Uterus (tissue), 4 donors: ENCODE measurements at places on chromosomes 1 and 21. TPM values are rescaled to one million over a fixed set of nuclear protein-coding genes. Genes with fewer than 3 reads are reported as not detected.
A peak's percentile ranks its signal among the peaks of the same experiment; 100 is the strongest.

GRCh38 chr1:231091831-231092301 is 51.8 kb upstream of the FAM89A start:
- DNase-seq = no peak

Gene DR1
- total RNA-seq = 50.2 TPM

DNA sequence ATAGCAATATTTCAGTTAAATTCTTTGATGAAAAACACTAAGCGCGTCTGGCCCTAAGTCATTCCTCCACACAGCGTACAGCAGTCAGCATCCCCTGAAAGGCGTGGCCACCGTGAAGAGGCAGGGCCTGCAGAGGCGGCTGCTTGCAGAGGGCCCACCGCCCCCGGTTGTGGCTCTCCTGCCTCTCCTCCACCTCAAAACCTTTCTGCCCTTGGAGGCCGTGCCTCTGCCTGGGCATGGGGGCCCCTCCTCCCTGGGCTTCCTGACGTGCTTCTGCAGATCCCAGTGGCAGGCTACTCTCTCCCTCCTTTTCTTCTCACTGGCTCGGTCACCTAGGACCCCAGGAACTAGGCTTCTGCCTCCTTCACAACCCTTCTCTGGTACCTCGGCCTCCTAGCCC is 16.2 kb downstream of the CLSTN1 start:
- DNase-seq = no peak

DNA sequence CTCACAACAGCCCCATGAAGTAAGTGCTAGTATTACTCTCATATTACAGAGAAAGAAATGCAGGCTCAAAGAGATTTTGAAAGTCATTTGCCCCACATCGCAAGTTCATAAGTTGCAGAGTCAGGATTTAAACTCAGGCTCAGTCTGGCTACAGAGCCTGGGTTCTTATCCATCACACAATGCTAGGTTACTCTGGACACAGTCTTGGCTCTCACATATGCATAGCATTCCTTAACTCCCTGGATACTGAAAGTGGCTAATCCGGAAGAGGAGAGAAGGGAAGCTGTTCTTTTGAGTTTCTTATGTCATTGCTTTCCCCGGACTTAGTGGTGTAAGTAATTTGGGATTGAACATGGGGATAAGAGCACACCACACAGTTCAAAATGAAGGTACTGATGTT is 357.4 kb upstream of the PLXNA2 start:
- DNase-seq = no peak

Gene SLC44A5
- total RNA-seq = 1.6 TPM

Gene GBP6
- total RNA-seq = not detected

GRCh38 chr21:16377857-16378256 is 648.1 kb downstream of the USP25 start:
- no peak for DNase-seq

Gene LCE1F
- not detected for total RNA-seq

Gene C1orf116
- 0.62 TPM for total RNA-seq

- DNase-seq = no peak
Measured at GRCh38 chr1:178126741-178127185, 32.9 kb downstream of the RASAL2 start.

Gene MFSD2A
- 16.2 TPM for total RNA-seq

DNA sequence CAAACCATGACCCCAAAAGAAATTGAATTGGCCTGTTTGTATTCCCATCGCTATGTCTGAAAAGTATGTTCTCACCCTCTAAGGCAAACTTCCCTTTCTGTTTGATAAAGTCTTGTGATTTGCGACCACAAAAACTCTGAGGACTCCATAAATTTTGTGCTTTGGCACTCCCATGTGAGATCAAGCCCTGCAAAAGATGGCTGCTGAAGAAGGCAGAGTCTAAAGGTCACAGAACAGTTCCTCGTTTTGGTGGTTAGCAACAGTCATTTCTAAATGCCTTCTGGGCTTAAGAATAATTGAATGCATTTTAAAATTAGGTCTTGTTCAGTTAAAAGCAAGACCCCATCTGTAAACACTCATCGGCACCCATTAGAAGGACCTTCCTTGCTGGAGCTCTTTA is 441.6 kb downstream of the OMA1 start:
- DNase-seq = no peak

DNA sequence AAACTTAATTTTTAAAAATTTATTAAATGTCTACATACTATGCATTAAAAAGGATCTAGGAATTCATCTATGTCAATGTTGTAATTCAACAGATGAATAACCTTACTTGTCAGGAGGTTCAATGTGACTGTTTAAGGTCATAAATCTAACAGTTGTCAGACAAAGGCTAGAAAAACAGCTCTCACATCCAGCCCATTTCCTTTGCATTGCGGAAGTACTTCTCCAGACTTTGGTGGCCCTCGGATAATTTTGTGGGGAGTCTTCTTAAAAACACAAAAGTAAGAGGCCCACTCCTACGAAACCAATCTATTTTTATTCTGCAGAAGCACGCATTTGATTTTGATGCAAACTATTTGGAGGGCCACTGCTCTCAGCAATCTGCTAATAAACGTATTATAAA is 122.6 kb upstream of the CHRM3 start:
- no peak for DNase-seq

DNA sequence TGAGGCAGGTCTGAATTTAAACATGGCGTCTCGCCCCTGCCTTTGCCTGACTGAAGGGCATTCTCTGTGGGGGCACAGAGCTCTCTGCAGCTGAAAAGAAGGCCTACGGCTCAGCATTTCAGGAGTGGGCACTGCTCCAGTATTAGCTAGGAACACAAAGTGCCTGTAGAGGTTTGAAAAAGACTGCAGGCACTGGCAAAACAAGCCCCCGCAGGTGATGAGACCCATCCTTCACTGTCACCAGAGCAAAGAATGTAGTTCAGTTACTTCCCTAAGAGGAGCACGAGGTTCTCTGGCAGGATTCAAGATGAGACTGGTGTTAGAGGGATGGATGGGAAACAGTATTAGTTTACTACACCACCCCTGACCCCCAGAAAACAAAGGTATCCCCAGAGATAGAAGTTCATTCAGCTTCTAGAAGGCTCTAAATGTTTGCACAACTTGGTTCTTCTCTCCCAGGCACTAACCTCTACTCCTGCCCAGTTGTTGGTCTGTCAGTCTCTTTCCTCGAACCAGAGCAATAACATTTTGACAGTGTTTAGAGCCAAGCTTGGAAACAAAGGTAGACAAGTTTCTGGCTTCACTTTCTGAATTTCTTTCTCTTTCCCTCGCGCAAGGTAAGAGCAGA is 101.9 kb upstream of the KCNE2 start:
- peak; percentile 14 for DNase-seq

- DNase-seq = no peak
Measured at GRCh38 chr1:109379422-109379821, 18.3 kb downstream of the SORT1 start.

Gene RAB13
- 43.5 TPM for total RNA-seq

GRCh38 chr21:36999131-36999898 is 7.2 kb upstream of the RIPPLY3 start:
- DNase-seq = no peak

Gene TCHHL1
- not detected for total RNA-seq

GRCh38 chr1:56033321-56034037 is 545.9 kb downstream of the PLPP3 start:
- DNase-seq = no peak

GRCh38 chr1:82578086-82578726 is 777.5 kb downstream of the ADGRL2 start:
- no peak for DNase-seq

- DNase-seq = no peak
Measured at GRCh38 chr1:161071886-161072371, 2.2 kb upstream of the ARHGAP30 start.

DNA sequence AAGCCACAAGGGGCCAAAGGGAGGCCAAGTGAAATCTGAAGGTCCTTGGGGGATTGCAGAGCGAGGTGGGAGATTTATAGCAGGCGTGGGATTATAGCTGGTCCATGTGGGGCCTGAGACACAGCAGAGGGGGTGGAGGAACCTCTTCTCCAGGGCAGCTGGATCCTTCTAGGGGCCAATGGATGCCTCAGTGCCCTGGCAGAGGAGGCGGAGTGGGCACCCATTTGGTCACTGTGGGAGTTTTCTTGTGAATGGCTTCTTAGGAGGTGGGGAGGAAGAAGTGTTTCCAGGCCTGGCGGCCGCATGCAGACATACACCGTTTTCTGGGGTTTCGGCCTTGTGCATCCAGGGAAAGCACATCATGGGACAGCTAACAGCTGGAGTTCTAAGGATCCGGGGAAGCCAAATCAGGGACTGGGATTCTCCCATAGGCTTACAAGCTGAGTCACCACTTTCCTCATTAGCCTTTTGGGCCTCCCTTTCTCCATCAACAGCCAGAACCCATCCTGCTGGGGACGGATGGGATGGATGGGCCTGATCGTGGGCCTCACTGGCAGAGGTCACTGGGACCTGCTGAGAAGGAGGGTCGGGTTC is 76.5 kb downstream of the RHOU start:
- DNase-seq = no peak

DNA sequence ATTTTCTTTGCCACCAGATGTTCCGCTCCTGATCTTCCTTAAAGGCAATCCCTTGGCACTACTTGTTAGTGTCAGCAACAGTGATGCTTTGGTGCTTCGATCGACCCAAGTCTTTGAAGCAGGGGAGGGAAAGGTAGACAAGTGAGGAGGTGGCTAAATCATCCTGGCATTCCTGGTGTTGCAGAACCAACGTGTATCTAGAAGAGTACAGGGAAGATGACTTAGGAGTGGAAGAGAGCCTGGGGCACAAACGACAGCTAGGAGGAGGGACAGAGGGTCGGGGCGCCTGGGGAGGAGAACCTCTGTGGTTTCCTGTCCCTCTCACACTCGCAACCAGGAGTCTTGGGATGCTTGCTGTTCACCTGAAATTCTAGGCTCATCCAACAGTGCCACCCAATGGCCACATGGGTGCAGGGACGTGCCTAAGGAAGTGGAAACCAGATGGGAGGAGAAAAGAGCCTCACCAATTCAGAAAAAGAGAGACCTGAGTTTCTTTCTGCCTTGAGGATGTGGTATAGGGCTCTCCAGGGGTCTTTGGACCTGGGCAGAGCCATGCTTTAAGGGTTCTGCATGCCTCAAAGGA is 9.5 kb upstream of the KCNA2 start:
- DNase-seq = peak; percentile 29

Gene HMGCS2
- not detected for total RNA-seq

Gene IL6R
- total RNA-seq = 9.7 TPM

DNA sequence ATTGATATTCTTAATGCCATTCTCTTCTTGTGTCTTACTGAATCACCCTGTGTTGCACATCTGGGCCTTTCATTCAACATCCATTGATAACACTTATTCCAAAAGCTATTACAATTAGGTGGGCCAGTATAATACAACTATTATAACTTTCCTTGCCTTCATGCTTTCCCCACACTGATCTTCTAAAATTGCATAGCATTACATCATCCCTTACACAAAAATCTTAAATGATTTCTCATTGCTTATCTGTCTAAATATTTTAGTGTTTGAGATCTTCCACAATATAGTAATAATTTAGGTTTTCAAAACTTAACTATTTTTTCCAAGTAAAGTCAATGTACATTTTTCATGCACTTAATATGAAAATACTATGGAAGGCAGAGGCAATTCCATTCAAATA is 1634.1 kb downstream of the PLA2G4A start:
- DNase-seq = no peak

DNA sequence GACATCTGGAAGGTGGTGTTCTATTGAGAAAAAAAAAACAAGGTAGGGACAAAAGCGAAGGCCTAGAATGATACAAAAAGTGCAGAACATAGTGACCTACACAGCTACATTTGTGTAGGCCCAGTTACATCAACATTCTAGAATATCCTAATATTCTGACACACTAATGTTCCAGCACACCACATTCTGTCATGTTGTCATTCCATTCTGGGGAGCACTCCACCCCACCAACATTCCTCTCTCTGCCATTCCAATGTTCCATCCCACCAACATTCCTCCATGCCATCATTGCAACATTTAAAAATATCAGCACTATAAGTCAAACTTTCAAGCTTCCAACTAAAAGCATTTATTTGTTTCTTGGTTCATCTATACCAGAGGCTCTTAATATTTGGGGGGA is 28.5 kb downstream of the COA7 start:
- DNase-seq = no peak

Gene UTS2
- total RNA-seq = not detected

DNA sequence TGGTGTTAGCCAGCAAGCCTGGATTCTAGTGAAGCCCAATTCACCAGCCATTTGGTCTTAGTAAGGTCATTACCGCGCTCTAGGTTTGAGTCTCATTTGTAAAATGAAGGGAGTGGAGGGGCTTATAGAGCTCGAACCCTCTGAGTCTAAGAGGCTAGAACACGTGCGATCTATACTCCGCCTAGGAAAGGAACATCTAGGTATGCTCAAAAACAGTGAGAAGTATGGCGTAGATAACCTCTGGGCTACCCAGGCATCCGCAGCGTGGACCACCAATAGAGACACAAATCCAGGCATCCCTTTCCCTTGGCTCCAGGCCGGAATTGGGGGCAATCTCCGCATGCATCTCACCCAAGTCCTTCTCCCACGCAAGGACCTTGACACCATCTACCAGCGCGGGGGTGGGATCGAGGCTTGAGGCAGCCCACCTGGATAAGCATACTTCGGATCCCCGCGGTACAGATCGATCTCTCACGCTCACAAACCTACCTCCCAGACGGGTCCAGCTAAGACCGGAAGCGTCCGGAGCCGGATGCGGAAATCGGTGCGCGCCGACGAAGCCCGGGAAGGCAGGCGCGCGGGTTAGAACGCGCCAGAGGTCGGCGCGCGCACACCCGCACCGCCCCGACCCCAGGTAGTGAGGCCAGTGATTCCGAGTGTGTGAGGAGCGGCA is at the start of gene METTL25B:
Gene METTL25B, plus strand, starts transcription at position 544 of the 673 bp plus-strand sequence. CDS start 636 bp downstream, outside the sequence.
- peak; percentile 78 for DNase-seq

GRCh38 chr1:29836651-29837646 is 600.6 kb downstream of the PTPRU start:
- no peak for DNase-seq

GRCh38 chr1:171913385-171913784 is 72.1 kb downstream of the DNM3 start:
- DNase-seq = no peak

Gene KCNQ4
- total RNA-seq = not detected

- no peak for DNase-seq
Measured at GRCh38 chr1:202279806-202280205, 61.9 kb downstream of the UBE2T start.
